ENCODE measurements at places on chromosomes 2 and 18.

DNA sequence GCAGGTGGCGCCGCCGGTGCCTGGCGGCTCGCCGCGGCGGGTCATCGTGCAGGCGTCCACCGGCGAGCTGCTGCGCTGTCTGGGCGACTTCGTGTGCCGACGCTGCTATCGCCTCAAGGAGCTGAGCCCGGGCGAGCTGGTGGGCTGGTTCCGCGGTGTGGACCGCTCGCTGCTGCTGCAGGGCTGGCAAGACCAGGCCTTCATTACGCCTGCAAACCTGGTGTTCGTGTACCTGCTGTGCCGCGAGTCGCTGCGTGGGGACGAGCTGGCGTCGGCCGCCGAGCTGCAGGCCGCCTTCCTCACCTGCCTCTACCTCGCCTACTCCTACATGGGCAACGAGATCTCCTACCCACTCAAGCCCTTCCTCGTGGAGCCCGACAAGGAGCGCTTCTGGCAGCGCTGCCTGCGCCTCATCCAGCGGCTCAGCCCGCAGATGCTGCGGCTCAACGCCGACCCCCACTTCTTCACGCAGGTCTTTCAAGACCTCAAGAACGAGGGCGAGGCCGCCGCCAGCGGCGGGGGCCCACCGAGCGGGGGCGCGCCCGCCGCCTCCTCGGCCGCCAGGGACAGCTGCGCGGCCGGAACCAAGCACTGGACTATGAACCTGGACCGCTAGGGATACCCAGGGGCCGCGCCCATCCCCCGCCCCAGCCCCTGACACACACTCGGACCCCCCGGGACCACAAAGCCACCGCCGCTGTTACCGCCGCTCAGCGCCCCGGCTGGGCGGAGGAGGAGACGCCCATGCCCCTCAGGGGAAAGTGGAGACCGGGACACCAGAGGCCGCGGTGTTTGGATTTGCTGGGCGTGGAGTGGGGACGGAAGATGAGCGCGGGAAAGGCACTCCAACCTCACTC lies 1.1 kb downstream of the CDK5R2 start:
- DNase-seq = no peak

DNA sequence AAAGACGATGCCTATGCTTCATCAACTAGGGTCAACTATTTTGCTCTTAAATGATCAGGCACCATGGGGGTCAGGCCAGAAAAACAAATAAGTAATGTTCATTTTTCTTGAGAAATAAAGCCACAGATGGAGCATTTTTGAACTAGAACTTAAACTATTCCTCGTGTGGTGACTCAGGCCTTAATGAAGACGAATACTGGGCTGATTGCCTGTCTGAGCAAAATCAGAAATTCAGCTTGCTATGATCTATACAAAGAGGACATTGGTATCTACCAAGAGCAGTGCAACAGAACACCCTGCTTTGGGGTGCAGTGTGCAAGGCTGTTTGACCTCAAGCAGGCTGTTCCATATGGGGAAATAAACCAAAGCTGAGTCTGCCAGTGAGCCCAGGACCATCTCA lies 176.0 kb downstream of the NRP2 start:
- DNase-seq = no peak

GRCh38 chr2:132875193-132875592 lies 205.2 kb upstream of the LYPD1 start:
- DNase-seq = no peak

DNA sequence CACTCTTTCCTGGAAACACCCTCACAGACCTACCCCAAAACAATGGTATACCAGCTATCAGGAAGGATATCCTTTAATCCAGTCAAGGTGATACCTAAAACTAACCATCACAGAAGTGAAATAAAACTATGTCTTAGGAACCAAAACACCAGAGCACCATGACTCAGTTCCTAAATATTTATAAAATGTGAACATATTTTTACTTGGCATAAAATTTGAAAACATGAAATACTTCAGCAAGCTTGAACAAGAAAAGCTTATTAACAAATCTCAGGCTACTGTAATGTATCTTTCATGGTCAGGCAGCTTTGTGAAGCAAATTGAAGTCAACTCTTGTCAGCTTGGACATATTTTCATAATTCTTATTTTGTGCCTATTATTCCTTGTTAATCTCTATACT lies 440.8 kb upstream of the CDH20 start:
- DNase-seq = peak; percentile 28

- no peak for DNase-seq
These were observed 26.8 kb downstream of the SERPINB4 start for GRCh38 chr18:63617049-63617914.

- no peak for DNase-seq
These were observed 31.7 kb downstream of the SLC40A1 start for GRCh38 chr2:189548666-189549448.

- DNase-seq = no peak
These were observed 5.6 kb downstream of the WNT10A start for GRCh38 chr2:218885981-218886947.

DNA sequence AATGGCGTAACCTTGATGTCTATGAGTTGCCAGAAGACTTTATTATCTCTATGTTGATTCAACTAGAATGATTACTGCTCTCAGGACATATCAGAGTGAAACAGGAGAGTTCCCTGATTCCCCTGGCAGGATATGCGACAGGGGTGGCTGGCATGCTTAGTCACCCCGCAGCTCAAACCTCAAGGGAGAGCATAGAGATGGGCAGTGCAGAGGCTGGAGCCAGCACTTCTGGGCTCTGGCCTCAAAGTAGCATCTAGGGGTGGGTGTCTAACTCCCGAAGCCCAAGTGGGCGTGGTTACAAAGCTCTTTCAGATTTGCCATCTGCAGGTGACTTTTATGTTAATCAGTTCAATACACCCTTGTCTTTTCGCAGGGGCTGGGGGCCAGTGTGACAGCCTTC lies 391.6 kb downstream of the ADCYAP1 start:
- DNase-seq = no peak

- no peak for DNase-seq
These were observed 49.6 kb downstream of the CPS1 start for GRCh38 chr2:210606001-210606400.
